Fibroblast of skin of back (primary cell): ENCODE measurements at places on chromosomes 5 and 9.
A peak's percentile ranks its signal among the peaks of the same experiment; 100 is the strongest.

GRCh38 chr9:108417726-108418125 is 438.1 kb downstream of the ACTL7B start:
- DNase-seq = no peak

GRCh38 chr5:132771503-132771998 is 5.5 kb downstream of the SEPTIN8 start:
- peak; percentile 78 for DNase-seq

GRCh38 chr9:103362986-103363385 is 367.9 kb downstream of the CYLC2 start:
- no peak for DNase-seq

GRCh38 chr5:135013947-135014570 is 20.0 kb downstream of the PITX1 start:
- DNase-seq = no peak

GRCh38 chr9:121354141-121354540 is 15.9 kb downstream of the STOM start:
- no peak for DNase-seq

GRCh38 chr5:151219138-151219537 is 4.8 kb downstream of the CCDC69 start:
- DNase-seq = no peak

GRCh38 chr9:91899219-91899563 is 50.8 kb downstream of the ROR2 start:
- DNase-seq = no peak

- DNase-seq = peak; percentile 92
These were observed 45.9 kb upstream of the PJA2 start for GRCh38 chr5:109455598-109456096.

DNA sequence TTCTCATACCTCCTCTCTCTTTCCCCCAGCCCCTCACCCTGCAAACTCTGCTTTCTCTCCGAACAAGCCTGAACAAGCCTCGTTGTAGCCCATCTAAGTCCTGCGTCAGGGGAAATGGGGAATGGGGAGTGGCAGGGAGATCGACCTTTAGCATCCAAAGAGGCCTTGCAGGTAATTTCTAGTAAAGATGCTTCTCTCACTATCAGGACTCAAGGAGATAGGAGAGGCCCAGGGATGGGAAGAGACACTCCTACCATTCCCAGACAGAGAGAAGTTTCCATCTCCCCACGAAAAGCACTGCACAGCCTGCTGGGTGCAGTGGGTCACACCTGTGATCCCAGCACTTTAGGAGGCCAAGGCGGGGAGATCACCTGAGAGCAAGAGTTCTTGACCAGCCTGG is 44.4 kb upstream of the CTNNA1 start:
- no peak for DNase-seq

GRCh38 chr9:17578577-17578910 is 322 bp upstream of the SH3GL2 start:
- DNase-seq = no peak

- peak; percentile 14 for DNase-seq
These were observed 447.8 kb downstream of the PLK2 start for GRCh38 chr5:58012102-58012501.

GRCh38 chr5:82152978-82153481 is 125.1 kb downstream of the RPS23 start:
- no peak for DNase-seq

DNA sequence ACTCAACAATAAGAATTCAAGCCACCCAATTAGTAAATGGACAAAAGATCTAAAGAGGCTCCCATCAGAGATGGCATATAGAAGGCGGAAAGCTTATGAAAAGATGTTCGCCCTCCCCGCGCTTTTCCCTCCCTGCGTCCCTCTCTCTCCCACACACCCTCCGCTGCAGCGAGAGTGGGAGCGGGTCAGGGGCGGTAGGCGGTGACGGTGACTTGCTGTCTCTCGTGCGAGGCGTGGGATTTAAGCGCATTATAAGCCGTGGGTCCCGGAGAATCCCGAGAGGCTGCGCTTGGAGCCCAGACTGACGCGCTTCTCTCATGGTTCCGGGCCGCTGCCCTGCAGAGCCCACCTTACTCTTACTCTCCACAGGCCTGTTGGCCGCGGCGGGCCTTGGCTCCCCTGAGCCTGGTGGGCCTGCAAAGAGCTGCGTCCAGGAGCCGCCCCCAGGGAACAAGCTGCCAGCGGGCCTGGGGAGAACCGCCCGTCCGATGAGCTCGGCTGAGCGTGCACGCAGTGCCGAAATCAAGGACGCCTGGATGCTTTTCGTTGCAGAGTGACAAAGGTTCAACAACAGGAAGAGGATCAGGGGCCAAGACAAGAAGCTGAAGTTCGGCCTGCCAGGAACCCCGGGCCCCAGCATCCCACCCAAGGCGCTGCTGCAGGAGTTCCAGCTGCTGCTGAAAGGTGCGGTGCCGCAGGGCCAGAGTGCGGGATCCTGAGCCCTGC is 42.6 kb upstream of the BICD2 start:
- no peak for DNase-seq

- DNase-seq = no peak
These were observed 64.2 kb upstream of the CDKN2B start for GRCh38 chr9:22073349-22073748.

DNA sequence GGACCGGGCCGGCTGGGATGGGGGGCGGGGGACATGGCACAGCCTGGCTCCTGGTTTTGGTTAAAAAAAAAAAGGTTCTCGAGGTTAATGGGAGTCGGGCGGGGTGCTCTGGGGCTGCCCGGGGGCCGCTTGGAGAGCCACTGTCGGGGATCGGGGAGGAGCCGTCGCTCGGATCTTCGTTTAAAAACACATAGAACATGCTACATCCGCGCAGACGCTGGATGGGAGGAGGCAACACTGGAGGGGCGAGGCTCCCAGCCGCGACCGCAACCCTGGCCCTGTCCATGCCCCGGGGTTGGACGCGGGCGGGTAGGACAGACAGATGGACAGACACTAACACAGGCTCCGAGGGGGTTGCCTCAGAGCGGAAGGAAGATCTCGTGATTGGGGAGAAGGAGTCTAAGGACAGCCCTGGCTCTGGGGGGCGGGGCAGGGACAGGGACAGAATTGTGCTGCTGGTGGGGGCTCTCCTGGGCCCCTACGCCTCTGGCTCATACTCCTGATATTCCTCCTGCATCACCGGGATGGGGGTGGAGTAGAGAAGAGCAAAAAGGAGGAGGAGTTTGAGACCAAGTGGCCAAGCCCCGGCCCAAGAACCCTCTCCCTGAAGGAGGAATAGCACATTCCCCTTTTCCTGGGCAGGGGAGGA is 9.9 kb downstream of the SNCB start:
- no peak for DNase-seq

- DNase-seq = peak; percentile 85
These were observed 236.8 kb downstream of the ACTL7B start for GRCh38 chr9:108618906-108619550.

GRCh38 chr5:18305288-18305924 is 671.1 kb downstream of the TAF11L14 start:
- DNase-seq = peak; percentile 30

- no peak for DNase-seq
These were observed 9.9 kb upstream of the NINJ1 start for GRCh38 chr9:93143830-93144530.

DNA sequence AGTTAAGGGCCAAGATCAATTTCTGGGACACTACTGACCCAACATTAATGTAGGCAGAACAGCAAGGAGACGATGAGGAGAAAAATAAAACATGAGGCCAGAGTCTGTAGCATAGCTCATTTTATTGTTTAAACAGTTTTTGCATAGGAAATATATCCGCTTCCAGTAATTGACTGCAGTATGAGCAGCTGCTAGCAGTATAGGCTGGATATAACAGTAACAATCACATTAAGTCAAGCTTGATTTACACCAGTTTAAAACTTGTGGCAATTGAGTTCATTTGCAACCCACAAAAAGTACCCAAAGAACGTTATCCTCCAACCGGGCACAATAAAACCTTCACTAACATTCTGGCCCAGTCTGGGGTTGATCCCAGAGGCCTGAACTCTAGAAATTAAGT is 232.2 kb downstream of the NFIB start:
- DNase-seq = no peak

DNA sequence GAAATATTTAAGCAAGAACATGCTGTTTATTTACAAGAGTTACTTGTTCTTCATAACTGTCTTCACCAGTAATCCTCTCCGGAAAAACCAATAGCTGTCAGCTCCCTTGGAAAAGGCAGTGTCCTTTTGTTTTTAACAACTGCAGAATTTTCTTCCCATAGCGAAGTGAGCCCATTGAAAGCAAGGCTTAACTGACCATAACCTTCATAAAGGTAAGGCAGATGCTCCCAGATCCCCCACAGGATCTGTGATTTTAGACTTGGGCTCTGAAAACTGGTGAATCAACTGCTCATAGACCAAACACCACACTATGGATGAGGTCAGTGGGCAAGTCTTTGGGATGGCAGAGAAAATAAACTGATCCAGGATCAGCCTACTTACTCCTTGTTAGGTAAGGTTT is 155.0 kb downstream of the GLIS3 start:
- no peak for DNase-seq

DNA sequence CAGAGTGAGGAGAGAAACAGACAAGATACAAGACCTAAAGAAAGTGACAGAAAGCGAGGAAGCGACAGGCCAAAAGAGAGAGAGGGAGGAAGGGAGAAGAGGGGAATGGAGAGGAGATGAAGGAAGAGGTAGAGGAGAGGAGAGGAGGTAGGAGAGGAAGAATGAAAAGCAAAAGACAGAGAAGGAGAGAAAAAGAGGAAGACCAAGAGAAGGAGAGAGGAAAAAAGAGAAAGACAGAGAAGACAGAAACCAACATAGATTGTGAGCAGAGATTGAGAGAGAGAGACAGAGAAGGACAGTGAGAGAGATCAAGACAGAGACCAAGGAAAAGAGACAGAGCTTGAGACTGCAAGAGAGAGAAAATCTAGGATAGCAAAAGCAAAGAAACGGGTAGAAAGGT is 58.6 kb upstream of the FNIP1 start:
- no peak for DNase-seq

DNA sequence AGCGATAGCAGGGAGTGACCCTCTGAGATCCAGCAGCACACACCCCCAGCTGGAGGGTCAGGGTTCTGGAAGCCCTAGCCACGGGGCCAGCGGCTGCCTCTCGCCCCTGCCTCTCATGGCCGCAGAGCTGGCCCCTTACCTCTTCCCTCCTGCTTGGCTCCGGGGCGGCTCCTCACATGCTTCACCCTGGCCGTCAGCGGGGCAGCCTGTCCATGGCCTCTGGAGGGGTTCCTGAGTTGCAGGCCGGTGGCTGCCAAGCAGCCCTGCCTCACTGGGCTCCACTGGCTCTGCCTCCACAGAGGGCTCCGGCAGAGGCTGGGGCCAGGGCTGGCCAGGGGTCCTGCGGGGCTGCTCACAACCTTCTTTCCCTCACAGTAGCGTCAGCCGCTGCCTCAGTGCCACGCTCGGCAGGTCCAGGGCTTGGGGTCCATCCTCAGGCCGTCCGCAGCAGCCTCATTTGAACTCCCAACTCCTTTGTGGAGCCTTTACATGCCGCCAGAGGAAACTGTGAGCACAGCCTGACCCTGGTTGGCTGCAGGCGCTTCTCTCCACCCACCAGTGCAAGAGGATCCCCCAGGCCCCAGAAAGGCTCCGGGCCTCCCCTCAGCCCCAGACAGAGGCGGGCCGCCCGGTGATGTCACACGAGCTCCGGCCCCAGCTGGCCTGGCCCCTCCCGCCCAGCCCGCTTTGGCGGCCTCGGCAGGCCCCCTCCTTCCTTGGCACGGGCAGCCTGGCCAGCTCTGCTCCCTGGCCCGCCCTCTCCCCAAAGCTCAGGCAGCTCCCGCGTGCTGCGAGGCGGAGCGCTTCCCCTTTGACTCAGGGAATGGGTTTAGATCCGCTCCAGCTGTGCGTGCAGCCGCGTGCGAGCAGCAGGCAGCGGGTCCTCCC is at the start of gene ANGPTL2:
Gene ANGPTL2 (minus strand): TSS at position 460 of the 888 bp plus-strand sequence. CDS start 13,904 bp downstream, outside the sequence.
- peak; percentile 90 for DNase-seq

GRCh38 chr5:181173420-181174342 is 26.3 kb downstream of the OR2V2 start:
- DNase-seq = peak; percentile 63

DNA sequence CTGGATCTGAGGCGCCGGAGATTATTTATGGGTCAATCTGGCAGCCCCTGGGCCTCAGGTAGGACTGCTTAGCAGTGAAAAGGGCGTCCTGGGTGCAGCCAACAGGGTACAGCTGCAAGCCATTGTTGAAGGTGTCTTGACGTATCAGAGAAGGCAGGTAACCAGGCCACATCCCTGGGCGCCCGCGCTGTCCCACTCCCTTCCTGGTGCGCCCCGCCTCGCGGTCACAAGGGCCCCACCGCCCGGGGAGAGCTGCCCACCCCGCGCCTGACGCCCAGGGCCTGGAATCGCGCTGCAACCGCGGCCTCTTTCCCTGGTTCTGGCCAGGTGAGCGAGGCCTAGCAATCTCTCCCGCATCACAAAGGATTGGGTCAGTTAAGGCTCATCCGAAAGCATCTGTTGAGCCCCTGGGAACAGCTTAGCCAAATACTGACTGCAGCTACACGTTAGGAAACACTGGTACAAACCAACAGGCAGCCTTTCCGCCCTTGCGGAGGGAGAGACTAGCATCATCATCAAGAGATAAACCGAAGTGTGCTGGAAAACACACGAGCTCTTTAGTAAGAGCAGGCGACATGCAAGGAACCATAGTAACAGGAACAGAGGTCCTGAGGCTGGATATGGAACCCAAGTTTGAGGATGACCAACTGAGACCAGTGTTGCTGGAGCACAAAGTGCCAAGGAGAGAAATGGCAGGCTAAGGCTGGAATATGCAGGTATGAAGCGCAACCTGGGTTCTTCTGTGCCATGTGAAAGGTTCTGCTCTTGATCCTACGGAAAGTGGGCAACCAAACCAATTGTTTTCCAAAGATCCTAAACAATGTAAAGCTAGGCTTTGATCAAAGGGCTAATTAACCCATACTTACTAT is 3.6 kb downstream of the RPS23 start:
- DNase-seq = no peak

DNA sequence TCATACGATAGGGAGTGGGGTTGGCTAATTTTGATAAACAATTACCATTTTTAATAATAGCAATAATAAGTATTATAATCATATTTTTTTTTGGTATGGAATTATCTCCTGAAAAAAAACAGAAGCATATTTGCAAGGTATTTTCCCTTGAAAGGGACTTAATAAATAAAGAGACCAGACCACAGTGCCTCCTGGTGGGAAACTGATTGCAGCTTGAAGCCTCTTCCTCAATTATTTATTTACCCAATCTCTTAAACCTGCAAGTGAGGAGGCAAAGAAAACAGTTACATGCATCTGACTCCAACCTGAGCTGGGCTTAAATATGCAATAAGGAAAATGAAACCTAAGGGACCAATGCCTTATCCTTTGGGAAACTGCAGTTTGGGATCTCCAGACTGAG is 388.1 kb upstream of the ACO1 start:
- no peak for DNase-seq

GRCh38 chr9:132481053-132481849 is 71.2 kb downstream of the CFAP77 start:
- no peak for DNase-seq

DNA sequence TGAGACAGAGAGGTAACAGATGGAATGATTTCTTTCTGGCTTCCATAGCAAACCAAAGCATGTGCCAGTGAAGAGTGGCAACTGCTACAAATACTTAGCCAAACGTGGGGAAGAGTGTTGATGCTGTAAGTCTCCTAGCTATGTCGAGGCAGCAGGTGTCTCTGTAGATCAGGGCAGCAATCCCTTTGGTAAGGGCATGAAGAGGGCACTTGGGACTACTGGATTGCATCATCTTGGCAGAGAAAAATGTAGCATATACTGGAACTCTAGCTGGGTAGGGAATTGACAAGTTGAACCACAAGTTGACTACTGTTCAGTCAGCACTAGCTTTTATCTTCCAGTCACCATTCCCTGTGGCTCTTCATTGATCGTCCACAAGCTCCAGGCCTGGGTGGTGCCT is 75.8 kb downstream of the GHR start:
- no peak for DNase-seq

GRCh38 chr9:75636427-75637045 is 253.9 kb upstream of the PCSK5 start:
- DNase-seq = no peak

GRCh38 chr5:43616535-43616934 is 13.6 kb downstream of the NNT start:
- peak; percentile 17 for DNase-seq
